Fibroblast of upper back skin (primary cell): ENCODE measurements at places on chromosomes 16 and 17.

GRCh38 chr16:89602273-89602951 is 11.0 kb upstream of the DPEP1 start:
- peak; percentile 77 for DNase-seq

GRCh38 chr16:51181503-51181811 is 30.4 kb upstream of the SALL1 start:
- DNase-seq: peak; percentile 57

- no peak for DNase-seq
Observed at GRCh38 chr16:30358577-30358936, 3.4 kb upstream of the CD2BP2 start.

DNA sequence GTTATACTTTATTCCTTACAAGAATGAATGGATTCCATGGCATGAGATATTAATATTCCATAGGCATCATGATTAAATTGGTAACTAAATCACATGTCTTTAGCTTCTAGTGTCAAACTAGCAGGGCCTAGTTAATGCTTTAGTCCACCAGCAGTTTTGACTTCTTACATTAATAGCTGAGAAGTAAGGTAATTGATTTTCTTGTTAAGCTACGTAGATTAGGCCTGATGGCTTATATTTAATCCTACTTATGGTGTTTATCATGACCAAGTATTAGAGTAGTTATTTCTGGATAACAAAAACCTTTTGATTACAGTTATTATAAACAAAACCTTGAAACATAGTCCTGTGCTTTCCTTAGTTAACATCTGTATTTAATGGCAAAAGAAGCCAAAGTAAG is 184.5 kb downstream of the TANC2 start:
- no peak for DNase-seq

- no peak for DNase-seq
Observed at GRCh38 chr17:6086603-6087400, 16.6 kb downstream of the WSCD1 start.

GRCh38 chr17:73027130-73027741 is 65.3 kb downstream of the SLC39A11 start:
- peak; percentile 87 for DNase-seq

- DNase-seq: no peak
Observed at GRCh38 chr17:65115839-65116238, 21.3 kb upstream of the RGS9 start.

- DNase-seq: no peak
Observed at GRCh38 chr16:83769397-83770008, 38.3 kb upstream of the HSBP1 start.

GRCh38 chr17:51814521-51814920 is 344.0 kb downstream of the CA10 start:
- DNase-seq: no peak
